ENCODE measurements at places on chromosomes 6 and 20.

GRCh38 chr6:7721649-7722048 lies 4.2 kb upstream of the BMP6 start:
- DNase-seq = no peak

DNA sequence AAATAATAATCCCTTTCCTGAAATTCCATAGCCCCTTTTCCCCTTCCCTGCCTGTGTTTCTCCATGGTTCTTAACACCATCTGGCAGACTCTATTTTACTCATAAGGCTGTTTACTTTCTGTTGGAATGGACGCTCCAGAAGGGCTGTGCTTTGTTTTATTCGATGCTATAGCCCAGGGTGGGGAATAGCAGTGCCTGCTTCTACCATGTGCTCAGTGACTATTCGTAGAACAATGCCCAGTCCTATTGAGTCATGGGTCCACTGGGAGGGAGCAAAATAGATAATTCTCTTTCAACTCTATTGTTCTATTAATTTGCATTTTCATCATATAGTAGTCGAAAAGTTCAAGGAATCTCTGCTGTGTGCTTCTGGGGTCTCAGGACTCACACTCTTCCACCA lies 565.1 kb downstream of the C6orf118 start:
- DNase-seq = no peak

- DNase-seq = peak; percentile 17
These were observed 33.2 kb upstream of the PAQR8 start for GRCh38 chr6:52328729-52329128.

- DNase-seq = no peak
These were observed 60.8 kb downstream of the RTN4IP1 start for GRCh38 chr6:106568530-106568929.

DNA sequence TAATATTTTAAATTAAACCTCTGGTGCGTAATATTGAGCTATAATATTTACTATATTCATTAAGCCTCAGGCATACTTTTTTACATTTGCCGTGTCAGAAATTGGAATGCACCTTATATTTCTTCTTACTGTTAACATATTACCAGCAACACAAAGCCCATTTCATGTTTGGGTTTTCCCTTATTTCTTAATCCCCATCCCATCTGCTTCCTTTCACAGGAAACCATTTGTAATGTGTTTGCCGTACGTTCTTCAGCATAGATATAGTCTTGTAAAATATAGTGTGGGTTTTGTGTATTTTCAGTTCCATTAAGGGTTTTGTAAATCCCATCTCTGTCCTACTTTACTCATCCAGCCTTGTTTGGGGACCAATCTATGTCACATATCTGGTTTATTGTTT lies 6.5 kb downstream of the EYS start:
- no peak for DNase-seq

GRCh38 chr20:45323731-45324130 lies 15.6 kb upstream of the MATN4 start:
- DNase-seq = no peak

- no peak for DNase-seq
These were observed 245.3 kb downstream of the OGFRL1 start for GRCh38 chr6:71533939-71534379.

DNA sequence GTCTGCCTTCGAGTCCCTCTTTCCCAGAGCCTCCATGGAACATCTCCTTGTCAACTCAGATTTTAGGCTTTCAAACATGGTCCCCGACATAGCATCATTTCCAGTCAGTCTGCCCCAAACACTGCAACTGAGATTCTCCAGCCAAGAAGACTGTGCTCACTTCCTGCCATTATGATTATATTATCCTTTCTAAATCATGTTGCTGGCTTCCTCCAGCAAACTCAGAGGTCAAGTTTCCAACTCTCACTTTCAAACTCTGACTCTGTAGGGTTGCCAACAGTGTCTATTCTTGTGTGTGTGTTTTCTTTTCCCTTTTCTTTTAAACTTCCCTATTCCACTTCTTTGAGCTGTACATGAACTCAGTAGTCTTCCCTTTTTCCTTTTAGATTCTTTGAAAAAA lies 61.2 kb upstream of the TRAF3IP2 start:
- DNase-seq = no peak

DNA sequence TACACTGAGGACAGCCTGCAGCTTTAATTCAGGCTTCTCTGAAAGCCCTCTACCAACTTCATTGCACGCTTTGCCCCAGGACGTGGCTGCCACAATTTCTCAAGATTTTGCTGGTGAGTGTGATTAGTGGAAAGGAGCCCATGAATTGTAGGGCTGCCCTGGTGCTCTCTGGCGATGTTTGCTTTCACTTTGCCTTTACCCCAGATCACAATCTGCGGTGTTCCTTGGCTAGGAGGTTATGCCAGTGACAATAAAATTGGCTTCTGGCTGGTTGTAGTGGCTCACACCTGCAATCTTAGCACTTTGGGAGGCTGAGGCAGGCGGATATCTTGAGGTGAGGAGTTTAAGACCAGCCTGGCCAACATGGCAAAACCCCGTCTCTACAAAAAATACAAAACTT lies 139.3 kb downstream of the FOXC1 start:
- DNase-seq = no peak

DNA sequence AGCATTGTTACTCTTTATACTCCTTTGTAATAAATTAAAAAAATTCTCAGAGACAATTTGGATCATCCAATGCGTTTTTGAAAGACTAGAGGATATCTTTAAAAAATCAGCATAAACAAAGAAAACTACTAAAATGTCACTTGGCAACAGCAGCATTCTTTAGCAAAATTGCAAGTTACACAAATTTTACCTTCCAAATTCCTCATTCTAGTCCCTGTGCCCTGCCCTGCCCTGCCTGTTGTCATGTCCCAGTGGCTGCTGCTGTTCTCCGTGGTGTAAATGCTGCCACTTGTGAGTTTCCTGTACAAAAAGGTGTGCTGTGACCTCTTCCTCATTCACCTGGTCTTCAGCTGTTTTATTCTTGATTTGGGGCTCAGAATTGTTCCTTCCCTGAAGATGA lies 83.2 kb downstream of the CDC5L start:
- no peak for DNase-seq

DNA sequence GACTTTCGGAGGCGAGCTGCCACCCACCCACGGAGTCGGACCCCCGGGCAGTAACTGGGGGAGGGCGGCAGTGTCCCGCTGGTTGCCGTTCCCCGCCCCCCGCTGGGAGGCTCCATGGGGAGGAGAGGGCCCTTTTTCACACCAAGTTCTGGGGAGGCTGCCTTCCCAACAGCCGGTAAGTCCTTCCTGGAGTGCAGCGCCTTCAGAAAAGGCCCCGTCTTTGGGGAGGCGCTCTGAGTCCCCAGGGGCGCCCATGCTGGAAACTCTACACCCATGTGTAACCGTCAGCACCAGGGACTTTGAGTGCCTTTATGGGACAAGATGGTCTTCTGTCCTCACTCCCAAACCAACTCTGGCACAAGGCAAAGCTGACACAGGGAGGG lies 430 bp upstream of the SOX18 start:
- no peak for DNase-seq

GRCh38 chr20:63215101-63216040 lies 560 bp downstream of the YTHDF1 start:
- peak; percentile 6 for DNase-seq

DNA sequence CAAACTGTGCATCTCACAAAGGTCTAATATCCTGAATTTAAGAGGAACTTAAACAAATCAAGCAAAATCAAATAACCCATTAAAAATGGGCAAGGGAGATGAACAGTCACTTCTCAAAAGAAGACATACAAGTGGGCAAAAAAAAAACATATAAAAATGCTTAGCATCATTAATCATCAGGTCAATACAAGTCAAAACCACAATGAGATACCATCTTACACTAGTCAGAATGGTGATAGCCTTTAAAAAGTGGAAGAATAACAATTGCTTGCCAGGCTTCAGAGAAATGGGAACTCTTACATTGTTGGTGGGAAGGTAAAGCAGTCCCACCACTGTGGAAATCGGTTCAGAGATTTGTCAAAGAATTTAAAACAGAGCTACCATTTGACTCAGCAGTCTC lies 646.7 kb upstream of the PTCHD4 start:
- no peak for DNase-seq

- no peak for DNase-seq
These were observed 14.8 kb downstream of the MDFI start for GRCh38 chr6:41652866-41653652.

DNA sequence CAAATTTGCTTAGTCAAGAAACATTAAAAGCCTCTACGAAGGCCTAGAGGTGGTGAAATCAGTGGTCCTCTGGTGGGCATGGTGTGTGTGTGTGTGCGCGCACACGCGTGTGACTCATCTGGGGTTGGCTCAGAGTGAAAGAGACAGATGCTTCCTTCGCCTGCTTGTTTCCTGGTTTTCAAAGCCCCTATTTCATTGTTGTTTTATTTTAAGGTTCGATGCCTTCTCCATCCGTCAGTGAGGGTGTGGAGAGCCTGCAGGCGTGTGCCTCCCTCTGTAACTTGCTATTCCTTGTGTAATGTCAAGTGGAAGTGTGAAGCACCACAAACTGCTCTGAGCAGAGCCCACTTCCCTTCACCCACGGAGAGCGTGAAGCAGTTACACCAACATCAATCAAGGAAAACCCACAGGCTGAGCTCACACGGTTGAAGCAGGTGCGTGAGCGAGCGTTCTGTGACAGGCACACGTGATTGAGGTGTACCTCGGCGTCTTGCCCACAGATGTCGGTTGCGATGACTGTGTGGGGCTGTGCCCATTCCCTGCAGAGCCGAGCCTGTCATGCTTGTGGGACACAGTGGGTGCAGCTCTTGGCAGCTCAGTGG lies 233.9 kb downstream of the PRL start:
- no peak for DNase-seq

GRCh38 chr6:50862176-50862575 lies 43.5 kb downstream of the TFAP2B start:
- DNase-seq = no peak

GRCh38 chr20:38377039-38377685 lies 30.9 kb downstream of the LBP start:
- DNase-seq = no peak

- DNase-seq = no peak
These were observed 624 bp upstream of the NPEPL1 start for GRCh38 chr20:58691773-58692578.

- no peak for DNase-seq
These were observed 27.9 kb downstream of the GFRA4 start for GRCh38 chr20:3635346-3635745.

DNA sequence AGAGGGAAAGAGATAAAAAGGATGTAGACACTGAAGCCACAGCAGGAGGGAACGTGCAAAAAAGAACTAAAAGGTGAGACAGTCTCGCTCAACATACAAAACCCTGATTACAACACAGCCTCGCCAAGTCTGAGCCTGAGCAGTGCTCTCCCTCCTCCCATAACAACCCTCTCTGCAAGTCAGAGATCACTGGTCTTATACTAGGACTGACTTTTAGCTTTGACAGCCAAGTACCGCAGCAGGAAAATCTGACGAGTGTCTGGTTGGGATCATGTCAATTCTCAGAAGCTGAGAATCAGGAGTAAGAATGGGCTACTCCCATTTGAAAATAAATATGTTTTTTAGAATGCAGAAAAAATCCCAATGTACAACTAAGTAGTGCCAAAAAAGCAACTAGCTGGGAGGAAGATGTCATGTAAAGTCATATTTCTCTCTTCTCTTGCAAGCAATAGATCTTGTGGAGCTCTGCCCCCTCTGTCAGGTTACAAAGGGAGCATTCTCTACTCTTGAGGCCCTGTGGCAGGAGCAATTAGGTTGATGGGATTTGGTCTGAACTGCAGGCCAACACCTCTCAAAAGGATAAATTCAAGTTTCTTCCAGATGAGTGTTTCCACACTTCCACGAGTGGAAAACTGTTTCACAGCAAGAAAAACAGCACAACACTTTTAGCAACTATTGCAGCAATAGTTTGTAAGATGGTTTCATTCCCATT lies 118.9 kb upstream of the COL21A1 start:
- no peak for DNase-seq

DNA sequence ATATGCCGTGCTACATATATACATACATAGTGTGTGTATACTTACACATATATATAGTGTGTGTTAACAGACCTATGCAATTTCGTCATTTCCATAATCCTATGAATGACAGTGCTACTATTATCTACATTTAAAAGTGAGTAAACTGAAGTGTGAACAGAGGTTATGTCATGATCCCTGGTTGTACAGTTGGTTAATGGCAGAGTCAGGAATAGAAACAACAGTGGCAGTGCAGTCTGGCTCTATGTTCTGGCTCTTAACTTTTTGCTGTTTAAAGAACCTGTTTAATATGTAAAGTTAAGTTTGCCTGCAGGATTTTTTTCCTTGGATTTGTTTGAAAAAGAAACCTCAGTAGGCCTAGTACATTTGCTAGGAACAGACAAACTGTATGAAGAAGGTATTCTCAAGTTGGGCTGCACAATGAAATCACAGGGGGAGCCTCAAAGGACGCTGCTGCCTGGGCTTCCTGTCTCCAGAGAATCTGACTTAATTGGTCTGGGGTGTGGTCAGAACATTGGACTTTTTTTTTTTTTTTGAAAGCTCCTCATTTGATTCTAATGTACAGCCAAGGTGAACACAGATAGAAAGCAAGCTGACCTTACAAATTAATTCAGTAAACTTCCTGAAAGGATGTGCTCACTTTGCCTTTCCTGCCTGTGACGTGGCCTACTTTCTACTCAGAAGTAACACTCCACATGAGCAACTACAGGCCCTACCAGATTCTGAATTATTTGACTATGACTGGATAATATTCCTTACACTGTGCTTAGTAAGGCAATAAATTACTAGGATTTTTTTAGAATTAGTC lies 29.4 kb downstream of the PLCB1 start:
- no peak for DNase-seq

DNA sequence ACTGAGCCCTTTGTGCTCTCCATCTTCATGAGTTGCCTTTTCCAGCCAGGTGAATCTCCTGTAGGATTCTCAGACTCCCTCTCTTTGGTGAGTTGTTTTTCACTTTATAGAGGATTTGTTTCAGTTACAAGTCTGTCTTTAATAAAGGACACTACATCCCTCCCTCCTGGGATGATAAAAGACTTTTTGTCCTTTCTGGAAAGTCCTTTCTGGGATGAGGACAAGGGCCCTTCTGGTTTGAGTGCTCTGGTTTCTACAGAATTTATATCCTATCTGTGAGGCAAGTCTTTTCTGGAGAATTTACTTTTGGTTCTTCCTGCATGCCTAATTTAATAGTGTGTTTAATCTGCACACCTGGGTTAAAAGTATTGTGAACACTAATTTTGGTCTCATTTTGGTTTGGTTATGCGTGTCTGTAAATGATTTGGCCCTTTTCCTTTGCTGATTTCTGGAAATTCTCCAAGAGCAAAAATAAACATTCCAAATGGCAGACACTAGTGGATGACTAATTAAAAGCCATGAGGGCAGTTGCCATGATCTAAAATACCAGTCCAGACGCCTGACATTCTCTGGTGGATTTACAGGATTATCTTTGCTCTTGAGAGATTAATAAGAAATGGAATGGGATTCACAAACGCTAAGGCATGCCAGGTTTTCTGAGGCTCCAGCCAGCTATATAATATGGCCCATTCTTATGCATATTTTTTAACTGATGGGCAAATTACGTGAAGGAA lies 44.8 kb downstream of the TCP11 start:
- DNase-seq = peak; percentile 80

DNA sequence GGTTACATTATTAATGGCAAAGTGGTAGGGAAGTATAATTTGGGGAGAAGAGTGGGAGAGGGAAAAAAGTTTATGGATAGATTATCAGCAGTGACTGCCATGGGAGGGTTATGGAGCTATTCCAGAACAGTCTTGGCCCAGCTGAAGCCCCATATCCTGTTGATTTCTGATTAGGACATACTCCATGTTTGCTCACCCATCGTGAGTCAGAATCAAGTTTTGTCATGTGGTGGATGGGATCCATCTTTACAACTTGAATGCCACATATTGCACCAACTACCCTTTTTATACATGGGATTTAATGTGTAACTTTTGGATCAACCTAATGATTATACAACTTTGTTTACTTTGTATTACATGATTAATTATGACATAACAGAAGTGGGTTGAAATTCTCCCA lies 217.0 kb downstream of the HAO1 start:
- no peak for DNase-seq
